ENCODE measurements at places on chromosomes 3 and 15.

DNA sequence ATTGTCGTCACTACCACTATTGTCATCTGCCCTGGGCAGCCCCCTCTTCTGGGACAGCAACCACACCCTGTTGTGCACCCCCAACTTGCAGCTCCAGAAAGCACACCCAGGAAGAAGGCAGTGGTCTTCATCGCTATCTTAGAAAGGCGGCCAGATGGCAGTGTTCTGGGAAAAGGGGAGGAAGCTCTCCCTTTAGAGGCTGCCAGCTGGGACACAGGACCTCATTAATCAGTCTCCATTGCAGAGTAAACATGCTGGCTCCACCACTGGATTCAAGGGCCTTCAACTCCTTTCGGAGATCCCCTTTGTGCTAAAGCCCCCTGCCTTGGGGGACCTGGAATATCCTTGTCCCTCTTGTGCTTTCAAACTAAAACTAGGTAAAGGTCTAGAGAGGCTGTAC is 199.3 kb upstream of the LINGO1 start:
- DNase-seq = no peak

- DNase-seq = peak; percentile 43
Measured at GRCh38 chr15:77409259-77410156, 10.4 kb downstream of the PEAK1 start.

GRCh38 chr15:65087873-65088642 is 11.5 kb downstream of the KBTBD13 start:
- no peak for DNase-seq

GRCh38 chr3:146590521-146590920 is 14.6 kb downstream of the PLSCR5 start:
- no peak for DNase-seq

Data from HL-60 (cell line).